ENCODE measurements at places on chromosomes 11 and 22. TPM values are rescaled to one million over a fixed set of nuclear protein-coding genes. Genes with fewer than 3 reads are reported as not detected.
A peak's percentile ranks its signal among the peaks of the same experiment; 100 is the strongest.

- H3K27ac ChIP-seq, result peak overlapping the region; percentile 1
- no peaks in the 10 kb centered on the region for H3K27me3 ChIP-seq
- peaks cover 54% of the 10 kb centered on the region for H3K36me3 ChIP-seq
Measured at GRCh38 chr11:68581439-68581838, 102.9 kb upstream of the GAL start.

DNA sequence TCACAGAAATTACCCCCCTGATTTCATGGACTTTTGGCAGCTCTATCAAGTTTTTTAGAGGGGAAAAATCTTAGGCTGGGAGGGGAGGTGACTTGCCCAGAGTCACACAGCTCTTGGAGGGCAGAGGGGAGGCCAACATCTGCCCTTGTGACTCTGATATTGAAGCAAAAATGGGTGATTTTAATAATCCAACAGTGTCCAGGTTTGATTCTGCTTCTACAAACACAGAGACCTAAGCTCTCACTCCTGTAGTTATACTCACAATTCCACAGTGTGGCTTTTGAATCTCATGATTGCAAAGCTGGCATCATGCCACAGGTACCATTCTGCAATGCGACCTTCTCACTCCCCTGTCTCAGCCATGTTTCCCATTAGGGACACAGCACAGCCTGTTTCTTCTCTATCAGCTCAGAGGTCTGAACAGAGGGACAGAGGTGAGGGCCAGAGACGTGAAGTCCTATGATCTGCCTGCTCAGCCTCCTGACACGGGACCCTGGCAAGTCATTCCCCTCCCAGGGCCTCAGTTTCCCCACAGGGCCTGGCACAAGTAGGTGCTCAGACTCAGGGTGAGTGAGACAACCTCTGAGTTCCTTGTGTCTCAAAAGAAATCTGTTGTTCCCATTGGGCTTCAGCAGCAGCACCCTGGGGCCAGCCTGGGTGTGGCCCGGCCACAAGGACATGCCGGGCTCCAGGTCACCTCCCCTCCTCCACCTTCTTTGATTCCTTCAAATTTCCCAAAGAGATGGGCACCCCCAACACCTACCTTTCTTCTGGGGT is 766 bp downstream of the APOL2 start:
- DNase-seq, result peak; percentile 37
- peak overlapping the region; percentile 98 for H3K4me3 ChIP-seq
- peaks cover 49% of the 10 kb centered on the region for H3K36me3 ChIP-seq
- H3K27me3 ChIP-seq, result no peaks in the 10 kb centered on the region
- H3K27ac ChIP-seq, result peak overlapping the region; percentile 99

The TRPM5 gene
- not detected for total RNA-seq

- peaks cover 67% of the 10 kb centered on the region for H3K4me1 ChIP-seq
- no peaks in the 10 kb centered on the region for H3K27me3 ChIP-seq
- no peak overlapping the region for H3K4me3 ChIP-seq
- peaks cover 19% of the 10 kb centered on the region for H3K36me3 ChIP-seq
- no peak for DNase-seq
Measured at GRCh38 chr22:40397396-40397795, 27.0 kb downstream of the SGSM3 start.

DNA sequence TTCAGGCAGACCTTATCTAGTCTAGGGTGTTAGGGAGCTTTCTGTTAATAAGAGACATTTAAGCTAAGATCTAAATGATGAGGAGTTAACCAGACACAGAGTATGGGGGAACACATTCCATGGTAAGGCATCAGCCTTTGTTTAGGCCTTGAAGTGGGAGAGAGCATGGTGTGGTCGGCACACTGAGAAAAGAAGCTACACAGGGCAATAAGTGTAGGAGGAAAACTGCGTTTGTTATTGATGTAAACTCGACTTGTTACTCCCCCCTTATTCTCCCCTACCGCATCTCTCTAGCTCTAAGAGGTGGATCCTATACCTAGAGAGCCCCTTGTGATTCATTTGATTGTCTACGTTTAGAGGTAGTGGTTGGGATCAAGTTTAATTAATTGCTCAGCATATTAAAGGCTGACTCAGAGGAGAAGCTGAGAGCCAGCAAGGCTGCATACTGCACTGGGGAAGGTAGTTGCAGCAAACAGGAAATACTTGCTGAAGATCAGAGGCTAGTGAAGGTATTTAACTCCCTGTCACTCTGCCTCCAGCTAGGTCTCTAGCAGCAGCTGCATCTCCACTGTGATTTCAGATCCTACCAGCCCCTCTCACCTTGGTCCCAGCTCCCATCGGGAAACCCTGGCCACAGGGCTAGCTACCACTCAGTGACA is 86.8 kb upstream of the TEAD1 start:
- DNase-seq, result no peak
- H3K4me1 ChIP-seq, result peaks cover 2% of the 10 kb centered on the region
- H3K27me3 ChIP-seq, result peaks cover 4% of the 10 kb centered on the region
- H3K27ac ChIP-seq, result no peak overlapping the region

DNA sequence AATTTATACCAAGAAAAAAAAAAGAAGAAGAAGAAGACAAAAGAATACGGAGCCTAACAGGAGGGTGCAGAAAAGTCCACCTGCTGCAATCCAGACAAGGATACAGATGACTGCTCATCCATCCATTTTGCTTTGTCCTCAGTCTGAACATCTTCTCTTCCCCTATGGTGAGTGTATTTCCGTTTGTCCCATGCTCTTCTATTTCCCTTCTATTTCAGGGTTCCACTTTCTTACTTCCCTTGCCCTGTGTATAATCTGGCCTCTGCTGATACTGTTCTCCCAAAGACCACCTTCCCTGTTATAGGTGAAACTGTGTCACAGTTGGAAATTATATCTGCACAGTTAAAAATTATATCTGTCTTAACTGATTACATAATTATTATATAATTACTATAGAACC is 48.7 kb upstream of the USP47 start:
- H3K4me3 ChIP-seq, result no peak overlapping the region
- DNase-seq, result no peak
- H3K36me3 ChIP-seq, result no peaks in the 10 kb centered on the region
- no peak overlapping the region for H3K27ac ChIP-seq

GRCh38 chr11:19453651-19454257 is 213.0 kb upstream of the E2F8 start:
- H3K4me1 ChIP-seq, result no peaks in the 10 kb centered on the region
- no peaks in the 10 kb centered on the region for H3K36me3 ChIP-seq
- no peak overlapping the region for H3K27ac ChIP-seq
- H3K27me3 ChIP-seq, result peaks cover 13% of the 10 kb centered on the region
- no peak for DNase-seq
- no peak overlapping the region for H3K4me3 ChIP-seq

- no peaks in the 10 kb centered on the region for H3K4me1 ChIP-seq
- H3K4me3 ChIP-seq, result no peak overlapping the region
- no peaks in the 10 kb centered on the region for H3K27me3 ChIP-seq
- DNase-seq, result no peak
Measured at GRCh38 chr22:41713004-41713403, 13.7 kb downstream of the MEI1 start.

- peaks cover 24% of the 10 kb centered on the region for H3K36me3 ChIP-seq
- H3K27me3 ChIP-seq, result no peaks in the 10 kb centered on the region
- DNase-seq, result no peak
- H3K4me3 ChIP-seq, result no peak overlapping the region
Measured at GRCh38 chr11:66338276-66339161, 2.3 kb upstream of the RIN1 start.

The NLRP10 gene
- total RNA-seq, result not detected

- H3K27me3 ChIP-seq, result peaks cover 7% of the 10 kb centered on the region
- no peak for DNase-seq
- no peaks in the 10 kb centered on the region for H3K4me1 ChIP-seq
- H3K36me3 ChIP-seq, result no peaks in the 10 kb centered on the region
Measured at GRCh38 chr11:44509296-44509695, 56.2 kb upstream of the CD82 start.

The CYB561A3 gene
- 34.4 TPM for total RNA-seq

DNA sequence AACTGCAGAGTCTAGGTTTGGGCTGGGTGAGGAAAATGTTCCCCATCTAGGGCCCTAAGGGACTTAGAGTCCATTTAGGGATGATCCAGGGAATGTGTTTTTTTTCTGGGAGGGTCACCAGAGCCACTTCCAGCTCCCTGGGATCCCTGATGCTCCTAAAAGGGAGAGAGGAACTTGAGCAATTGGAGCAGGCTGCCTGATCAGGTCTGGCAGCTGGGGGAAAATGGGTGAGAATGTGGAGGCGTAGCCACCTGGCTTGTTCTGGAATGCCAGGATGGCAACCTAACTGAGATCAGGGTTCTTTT is 1.2 kb downstream of the PGAP2 start:
- H3K4me1 ChIP-seq, result peaks cover 17% of the 10 kb centered on the region
- no peak for DNase-seq
- H3K4me3 ChIP-seq, result no peak overlapping the region
- peaks cover 4% of the 10 kb centered on the region for H3K36me3 ChIP-seq

GRCh38 chr11:33734441-33735270 is 1.6 kb downstream of the CD59 start:
- peaks cover 16% of the 10 kb centered on the region for H3K27me3 ChIP-seq
- peak overlapping the region; percentile 82 for H3K4me3 ChIP-seq
- no peak for DNase-seq
- peaks cover 24% of the 10 kb centered on the region for H3K36me3 ChIP-seq

- no peaks in the 10 kb centered on the region for H3K4me1 ChIP-seq
- no peak for DNase-seq
- H3K27ac ChIP-seq, result no peak overlapping the region
Measured at GRCh38 chr11:101446726-101447125, 137.1 kb downstream of the TRPC6 start.

The TESMIN gene
- total RNA-seq, result 2.9 TPM

GRCh38 chr11:87290304-87290922 is 252.7 kb downstream of the TMEM135 start:
- no peak overlapping the region for H3K4me3 ChIP-seq
- no peaks in the 10 kb centered on the region for H3K4me1 ChIP-seq
- DNase-seq, result no peak
- no peaks in the 10 kb centered on the region for H3K27me3 ChIP-seq
- H3K36me3 ChIP-seq, result peaks cover 1% of the 10 kb centered on the region
